ENCODE measurements at places on chromosomes 4 and X.
A peak's percentile ranks its signal among the peaks of the same experiment; 100 is the strongest.

- no peak for DNase-seq
Observed at GRCh38 chrX:9681422-9681821, 84.2 kb downstream of the GPR143 start.

GRCh38 chrX:111876646-111877045 lies 665 bp downstream of the TRPC5OS start:
- no peak for DNase-seq

GRCh38 chr4:183348706-183349659 lies 26.8 kb upstream of the CLDN24 start:
- peak; percentile 31 for DNase-seq

DNA sequence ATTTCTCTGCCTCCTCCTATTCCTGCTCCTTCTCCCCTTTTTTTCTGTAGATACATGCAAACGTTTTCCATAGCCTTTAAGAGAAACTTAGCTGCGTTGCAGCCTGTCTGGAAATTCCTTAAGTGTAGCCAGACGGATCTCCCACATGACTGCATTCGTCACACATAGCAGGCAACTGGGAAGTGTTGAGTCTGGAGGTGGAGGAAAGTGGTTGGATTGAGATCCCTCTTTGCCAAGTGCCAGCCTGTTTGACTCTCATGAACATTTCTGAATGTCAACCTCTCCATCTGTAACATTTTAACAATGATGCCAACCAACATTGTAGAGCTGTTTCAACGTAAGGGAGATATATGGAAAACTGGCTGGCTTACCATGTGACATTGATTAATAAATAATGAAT lies 45.1 kb upstream of the FAM9A start:
- DNase-seq, result no peak

All from spleen (tissue), 13 donors.